Suppressor macrophage treated with lipopolysaccharide for 4 hours (primary cell): ENCODE measurements at places on chromosomes 1 and 21.

DNA sequence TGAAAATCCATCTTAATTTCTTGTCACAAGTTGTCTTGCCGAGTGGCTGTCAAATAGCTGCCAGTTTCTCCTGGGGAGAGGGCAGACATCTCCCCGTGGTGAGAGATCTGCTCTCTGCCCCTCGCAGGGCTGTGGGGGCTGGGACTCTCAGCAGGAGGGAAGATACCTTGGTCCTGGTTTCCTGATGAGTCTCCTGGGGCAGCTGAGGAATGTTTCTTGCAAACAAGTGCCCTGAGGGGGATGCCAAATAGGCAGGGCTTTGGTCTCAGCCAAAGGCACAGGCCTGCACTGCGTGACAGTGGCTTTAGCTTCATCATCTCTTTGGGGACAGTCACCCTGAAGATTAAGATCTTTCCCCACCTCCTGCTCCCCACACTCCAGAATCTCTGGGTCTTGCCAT lies 40.9 kb downstream of the SYT6 start:
- no peak for DNase-seq

DNA sequence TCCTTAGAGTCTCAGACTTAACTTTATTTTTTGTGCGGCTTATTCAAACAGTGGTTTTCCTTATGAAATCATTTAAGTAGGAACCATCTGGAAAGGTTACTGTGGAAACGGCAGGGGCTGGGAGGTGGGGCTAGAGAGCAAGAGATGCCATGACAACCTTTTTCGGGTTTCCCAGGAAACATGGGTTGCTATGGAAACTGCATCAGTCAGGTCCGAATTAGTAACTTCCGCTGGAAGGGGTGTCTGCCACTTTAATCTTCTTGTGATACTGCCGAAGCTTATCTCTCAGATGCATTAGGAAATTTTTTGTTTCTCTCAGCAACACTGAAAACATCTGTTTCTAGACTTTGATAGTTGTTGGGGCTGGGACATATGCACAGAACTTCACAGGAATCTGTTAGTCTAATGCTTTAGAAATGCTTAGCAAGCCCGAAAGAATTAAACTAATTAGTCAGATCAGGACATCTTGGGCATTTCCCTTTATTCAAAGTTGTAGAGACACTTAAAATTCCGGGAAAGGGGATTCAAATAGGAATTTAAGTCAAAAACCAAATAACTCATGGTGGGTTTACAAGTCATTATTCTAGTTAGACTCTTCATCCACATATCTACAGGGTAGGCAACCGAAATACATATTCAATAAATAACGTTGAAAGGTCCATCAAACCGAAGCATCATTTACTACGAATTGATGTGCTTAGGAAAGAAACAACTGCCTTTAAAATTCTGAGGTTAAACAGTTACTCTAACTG lies 2.6 kb downstream of the KCNA3 start:
- DNase-seq, result no peak

- DNase-seq, result no peak
Observed at GRCh38 chr1:51945591-51945990, 44.9 kb downstream of the RAB3B start.

DNA sequence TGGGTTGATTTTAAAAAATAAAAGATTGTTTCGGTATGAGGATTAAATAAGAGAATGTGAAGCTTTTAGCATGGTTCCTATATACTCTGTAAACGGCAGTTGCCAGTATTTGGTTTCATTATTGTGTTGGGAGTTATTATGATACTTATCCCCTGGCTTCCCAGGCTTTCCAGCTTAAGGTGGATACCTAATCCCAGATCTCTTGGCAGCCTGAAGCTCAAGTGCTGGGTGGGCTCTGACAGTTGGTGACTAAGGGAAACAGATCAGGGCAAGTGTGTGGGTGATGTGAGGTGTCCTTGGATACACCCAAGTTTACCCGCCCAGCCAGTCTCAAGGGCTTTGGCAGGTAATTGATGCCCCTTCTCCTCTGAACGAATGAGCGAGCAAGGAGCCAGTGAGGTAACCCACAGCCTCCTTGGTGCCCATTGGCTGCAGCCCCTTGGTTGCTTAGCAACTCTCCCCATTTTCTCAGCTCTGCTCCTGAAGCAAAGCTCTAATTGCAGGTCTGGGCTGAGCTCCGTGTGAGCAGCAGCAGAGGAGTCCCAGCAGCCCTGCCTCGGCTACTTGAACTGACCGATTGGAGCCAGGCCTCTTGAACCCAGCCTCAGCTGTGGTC lies 6.1 kb downstream of the IPO13 start:
- no peak for DNase-seq

DNA sequence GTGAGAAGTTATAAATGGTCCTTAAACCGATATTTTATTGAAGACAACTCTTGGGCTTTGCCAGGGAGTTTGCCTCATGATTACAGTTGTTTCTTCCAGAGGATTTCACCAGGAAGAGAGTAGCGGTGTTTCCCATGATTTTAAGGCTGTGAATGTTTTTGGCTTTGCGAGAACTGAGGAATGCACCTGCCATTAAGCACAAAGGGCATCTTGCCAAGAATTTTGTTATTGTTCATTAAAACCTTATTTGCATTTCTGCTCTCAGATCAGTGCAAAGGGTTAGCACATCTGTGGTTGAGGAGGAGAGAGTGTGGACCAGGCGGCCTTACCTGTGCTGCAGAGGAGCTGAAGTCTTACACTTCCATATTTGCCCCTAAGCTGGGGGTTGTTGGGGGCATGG lies 13.8 kb downstream of the CNIH3 start:
- no peak for DNase-seq

- DNase-seq, result no peak
Observed at GRCh38 chr1:71660411-71660810, 579.6 kb upstream of the ZRANB2 start.

GRCh38 chr1:44851308-44851707 lies 8.3 kb upstream of the PTCH2 start:
- no peak for DNase-seq

GRCh38 chr1:205041998-205042910 lies 758 bp upstream of the CNTN2 start:
- DNase-seq, result no peak

GRCh38 chr1:216248628-216249027 lies 174.6 kb downstream of the USH2A start:
- no peak for DNase-seq

GRCh38 chr1:168991667-168992475 lies 114.6 kb upstream of the ATP1B1 start:
- peak; percentile 3 for DNase-seq

- no peak for DNase-seq
Observed at GRCh38 chr1:7524341-7525337, 246.5 kb upstream of the VAMP3 start.

GRCh38 chr1:48831120-48831978 lies 54.7 kb upstream of the BEND5 start:
- DNase-seq, result no peak

GRCh38 chr1:3443807-3444206 lies 10.7 kb upstream of the ARHGEF16 start:
- DNase-seq, result no peak

- DNase-seq, result no peak
Observed at GRCh38 chr1:228295201-228295600, 87.4 kb downstream of the OBSCN start.

DNA sequence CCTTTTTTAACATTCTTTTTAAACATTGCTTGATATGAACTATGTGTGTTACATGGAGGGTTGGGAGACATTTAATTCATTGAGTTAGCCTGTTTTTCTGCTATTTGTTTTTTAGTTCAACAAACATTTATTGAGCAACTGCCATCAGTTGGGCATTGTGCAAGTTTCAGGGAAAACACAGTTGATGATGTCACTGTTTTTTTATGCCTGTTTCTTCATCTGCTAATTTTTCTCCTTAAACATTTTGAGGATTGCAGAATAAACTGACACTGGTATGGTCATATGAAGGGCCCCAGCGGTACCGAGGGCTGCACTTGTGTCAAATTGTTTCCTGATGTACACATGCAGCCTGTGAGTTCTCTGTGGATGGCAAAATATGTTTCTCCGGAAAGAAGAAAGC lies 253.0 kb downstream of the FGGY start:
- DNase-seq, result peak; percentile 89

DNA sequence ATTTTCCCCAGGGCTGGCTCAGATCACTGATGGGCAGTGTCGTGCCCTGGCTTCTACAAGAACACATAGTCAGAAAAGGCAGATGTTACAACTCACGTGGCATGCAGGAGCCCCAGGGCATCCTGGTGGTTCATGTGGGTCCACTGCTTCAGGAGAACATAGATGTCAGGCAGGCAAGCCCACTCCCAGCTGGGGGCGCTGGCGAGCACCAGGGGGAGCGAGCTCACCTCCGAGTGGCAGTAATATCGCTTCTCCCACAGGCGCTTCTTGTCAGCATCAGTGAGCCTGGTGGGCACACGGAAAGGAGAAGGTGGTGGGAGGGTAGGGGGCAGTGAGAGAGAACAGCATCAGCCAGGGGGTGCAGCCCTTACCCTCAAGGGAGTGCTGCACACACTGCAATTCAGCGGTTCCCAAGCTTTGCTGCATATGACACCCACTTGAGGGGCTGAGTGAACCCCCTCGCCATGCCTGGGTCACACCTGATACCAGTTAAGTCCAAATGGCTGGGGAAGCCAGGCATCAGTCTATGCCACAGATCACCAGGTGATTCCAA lies 34.3 kb upstream of the PPP1R15B start:
- peak; percentile 54 for DNase-seq

GRCh38 chr1:159927849-159928431 lies 2.6 kb upstream of the TAGLN2 start:
- DNase-seq, result no peak

GRCh38 chr1:31041529-31041928 lies 24.0 kb downstream of the PUM1 start:
- DNase-seq, result no peak

DNA sequence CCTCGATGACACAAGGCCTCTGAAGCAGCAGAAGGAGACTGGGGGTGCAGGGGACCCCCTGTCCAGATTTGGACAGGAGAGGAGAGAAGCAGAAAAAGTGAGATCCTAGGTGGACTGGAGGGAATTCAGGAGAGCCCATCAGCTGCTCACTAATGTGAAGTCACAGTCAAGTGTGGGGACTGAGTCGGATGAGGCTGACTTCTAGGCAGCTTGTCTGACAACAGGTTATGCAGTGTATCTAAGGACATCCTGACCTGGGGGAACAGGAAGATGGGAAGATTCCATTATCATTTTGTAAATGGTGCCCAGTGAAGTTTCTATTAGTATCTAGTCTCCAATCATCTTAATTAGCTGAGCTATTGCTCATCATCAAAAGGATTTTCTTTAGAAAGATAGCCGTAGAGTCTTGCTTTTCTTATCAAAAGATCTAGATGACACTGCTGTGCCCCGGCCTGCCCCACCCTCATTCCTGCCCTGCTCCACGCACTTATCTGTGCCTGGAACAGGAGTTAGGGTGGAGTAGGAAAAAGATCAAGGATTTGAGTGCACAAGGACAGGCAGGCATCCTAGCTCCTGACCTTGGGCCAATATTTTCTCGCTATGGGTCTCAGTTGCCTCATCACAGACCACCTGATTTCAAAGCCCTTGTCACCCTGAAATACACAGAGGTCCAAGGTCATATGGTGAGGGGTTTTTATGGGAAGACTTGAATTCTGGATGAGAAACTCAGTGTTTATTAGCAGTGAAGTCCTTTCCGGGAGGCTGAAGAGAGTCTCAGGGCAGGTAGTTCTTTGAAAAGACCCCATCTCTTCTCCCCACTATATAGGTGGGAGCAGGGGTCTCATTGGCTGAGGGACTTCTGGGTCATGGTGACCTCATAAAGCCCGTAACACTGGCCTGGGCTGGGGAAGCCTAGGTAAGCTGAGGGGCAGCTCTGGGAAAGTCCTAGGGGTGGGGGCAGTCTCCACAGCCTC lies at the start of gene MROH7:
Gene MROH7, plus strand, starts transcription at position 924 of the 974 bp plus-strand sequence. CDS start 11,141 bp downstream, outside the sequence.
- DNase-seq, result no peak

- DNase-seq, result no peak
Observed at GRCh38 chr1:90713741-90714509, 3.2 kb downstream of the BARHL2 start.

DNA sequence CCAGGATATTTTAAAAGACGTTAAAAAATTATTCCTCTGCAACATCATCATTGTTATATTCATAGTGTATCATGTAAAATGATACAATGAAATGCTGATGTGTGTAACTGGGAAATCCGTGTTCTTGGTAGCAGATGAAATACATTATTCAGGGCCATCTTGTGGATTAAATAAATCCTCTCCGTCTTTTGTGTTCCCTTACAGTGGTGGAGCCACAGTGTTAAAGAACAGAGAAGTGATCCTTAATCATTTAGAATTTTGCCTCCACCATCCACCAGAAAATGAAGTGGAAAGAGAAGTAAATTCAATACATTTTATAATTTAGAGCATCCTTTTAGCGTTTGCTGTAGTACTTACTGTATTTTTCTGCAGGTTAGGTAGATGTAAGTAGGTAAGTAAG lies 1.3 kb downstream of the DYRK3 start:
- no peak for DNase-seq

GRCh38 chr1:172727956-172728603 lies 69.2 kb downstream of the FASLG start:
- peak; percentile 45 for DNase-seq

- peak; percentile 37 for DNase-seq
Observed at GRCh38 chr1:200240656-200241055, 169.2 kb downstream of the ZNF281 start.

GRCh38 chr1:7378346-7379130 lies 392.6 kb upstream of the VAMP3 start:
- DNase-seq, result no peak

GRCh38 chr1:206897175-206897574 lies at the start of gene IL24:
TSS of gene IL24 (plus strand) at chr1:206897443. CDS start at chr1:206897833, 390 bp downstream.
- no peak for DNase-seq

DNA sequence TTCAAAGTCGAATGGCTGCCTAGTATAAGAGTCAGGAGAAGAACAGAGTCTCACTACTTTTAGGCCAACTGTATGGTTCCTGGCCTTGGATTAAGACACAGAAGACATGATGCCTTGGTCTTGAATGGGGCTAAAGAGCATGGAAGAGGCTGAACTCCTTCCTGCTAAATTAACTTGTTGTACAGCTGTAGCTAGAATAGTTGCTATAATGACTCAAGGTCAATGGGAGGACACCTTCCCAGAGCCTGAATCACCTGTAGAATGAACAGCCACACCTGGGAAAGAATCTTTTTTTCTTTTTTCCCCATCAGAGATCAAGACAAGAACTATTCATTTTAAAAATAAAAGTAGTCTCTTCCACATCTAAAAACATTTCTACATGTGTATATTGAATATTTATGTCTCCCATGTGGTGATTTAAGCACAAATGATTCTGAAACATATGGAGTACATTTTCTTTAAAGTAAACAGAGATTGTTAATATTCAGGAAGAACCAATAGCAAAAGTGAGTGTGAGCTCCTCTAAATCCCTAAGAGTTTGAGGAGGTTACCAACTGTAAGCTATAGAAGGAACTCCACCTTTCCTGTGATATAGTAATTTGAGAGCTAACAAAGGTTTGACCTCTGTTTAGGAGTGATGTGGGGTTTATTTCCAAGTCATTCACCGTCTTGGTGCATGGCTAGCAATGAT lies 191.3 kb downstream of the TGFB2 start:
- no peak for DNase-seq

GRCh38 chr1:212612041-212612961 lies 3.7 kb downstream of the ATF3 start:
- DNase-seq, result no peak
